ENCODE measurements at places on chromosomes 16 and 17.

DNA sequence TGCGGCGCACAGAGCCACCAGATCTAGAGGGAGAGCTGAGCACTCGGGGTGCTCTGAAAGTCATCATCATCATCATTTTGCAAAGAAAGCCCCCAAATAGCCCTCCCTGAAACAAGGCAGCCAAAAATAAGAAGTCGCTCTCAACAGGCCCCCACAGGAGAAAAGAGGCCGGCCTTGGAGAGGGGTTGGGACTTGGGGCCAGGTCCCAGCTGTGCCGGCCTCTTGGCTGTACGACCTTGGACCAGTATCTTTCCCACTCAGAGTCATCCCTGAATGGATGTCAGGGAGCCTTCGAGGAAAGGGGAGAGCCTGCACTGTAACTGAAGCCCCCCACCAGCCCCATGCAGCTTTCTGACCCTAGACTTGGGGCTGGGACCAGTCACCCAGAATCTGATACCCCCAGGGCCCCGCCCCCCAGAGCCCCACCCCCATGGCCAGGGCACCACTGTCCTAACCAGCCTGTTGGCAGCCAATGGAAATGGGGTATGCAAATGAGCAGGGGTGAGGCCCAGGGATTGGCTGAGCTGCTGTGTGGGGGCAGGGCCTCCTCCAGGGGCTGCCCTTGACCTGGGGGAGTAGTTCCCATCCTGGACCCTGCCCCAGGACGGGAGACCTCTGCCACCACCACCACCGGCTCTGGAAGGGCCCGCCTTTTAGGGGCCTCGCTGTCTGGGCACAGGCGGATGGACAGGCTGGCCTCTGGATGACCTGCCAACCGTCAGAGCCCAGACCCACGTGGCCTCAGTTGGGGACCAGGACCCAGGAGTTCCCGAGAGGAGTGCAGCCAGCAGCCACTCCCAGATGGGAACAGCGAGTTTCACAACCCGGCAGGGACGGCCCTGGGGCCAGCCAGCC lies 15.4 kb downstream of the ZFPM1 start:
- DNase-seq = no peak

- DNase-seq = no peak
These were observed 45.9 kb downstream of the KANSL1 start for GRCh38 chr17:46147296-46147695.

- DNase-seq = no peak
These were observed 81.5 kb downstream of the VPS53 start for GRCh38 chr17:633133-633532.

- no peak for DNase-seq
These were observed 2.2 kb downstream of the RAB40B start for GRCh38 chr17:82696259-82696658.

DNA sequence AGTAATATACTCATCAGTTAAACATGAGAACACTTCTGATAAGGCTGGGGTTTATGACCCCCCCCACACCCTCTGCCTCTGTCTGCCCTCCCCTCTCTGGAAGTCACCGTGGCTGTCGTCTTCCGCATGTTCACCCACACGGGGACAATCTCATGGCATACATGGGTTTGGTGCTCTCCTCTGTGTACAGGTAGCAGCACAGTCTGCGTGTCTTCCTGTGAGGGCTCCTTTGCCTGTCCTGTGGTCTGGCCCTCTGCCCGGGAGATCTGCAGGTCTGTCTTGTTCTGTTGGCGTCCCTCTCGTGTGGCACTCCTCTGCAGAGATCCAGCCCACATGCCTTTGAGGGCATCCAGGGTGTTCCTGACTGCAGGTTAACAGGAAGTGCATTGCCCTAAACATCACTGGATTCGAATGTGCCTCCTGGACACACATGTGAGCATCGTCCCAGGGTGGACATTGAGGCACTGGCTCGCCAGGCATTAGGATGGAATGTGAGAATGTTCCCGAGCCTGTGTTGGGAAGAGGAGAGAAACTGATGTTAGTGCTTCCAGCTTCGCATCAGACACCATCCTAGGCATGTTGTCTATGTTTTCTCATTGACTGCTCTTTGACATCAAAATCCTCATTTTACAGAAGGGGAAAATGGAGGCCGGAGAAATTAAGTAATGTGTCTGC lies 54.5 kb downstream of the NKD1 start:
- DNase-seq = no peak

- DNase-seq = no peak
These were observed 436.8 kb downstream of the CA10 start for GRCh38 chr17:51721730-51722129.

DNA sequence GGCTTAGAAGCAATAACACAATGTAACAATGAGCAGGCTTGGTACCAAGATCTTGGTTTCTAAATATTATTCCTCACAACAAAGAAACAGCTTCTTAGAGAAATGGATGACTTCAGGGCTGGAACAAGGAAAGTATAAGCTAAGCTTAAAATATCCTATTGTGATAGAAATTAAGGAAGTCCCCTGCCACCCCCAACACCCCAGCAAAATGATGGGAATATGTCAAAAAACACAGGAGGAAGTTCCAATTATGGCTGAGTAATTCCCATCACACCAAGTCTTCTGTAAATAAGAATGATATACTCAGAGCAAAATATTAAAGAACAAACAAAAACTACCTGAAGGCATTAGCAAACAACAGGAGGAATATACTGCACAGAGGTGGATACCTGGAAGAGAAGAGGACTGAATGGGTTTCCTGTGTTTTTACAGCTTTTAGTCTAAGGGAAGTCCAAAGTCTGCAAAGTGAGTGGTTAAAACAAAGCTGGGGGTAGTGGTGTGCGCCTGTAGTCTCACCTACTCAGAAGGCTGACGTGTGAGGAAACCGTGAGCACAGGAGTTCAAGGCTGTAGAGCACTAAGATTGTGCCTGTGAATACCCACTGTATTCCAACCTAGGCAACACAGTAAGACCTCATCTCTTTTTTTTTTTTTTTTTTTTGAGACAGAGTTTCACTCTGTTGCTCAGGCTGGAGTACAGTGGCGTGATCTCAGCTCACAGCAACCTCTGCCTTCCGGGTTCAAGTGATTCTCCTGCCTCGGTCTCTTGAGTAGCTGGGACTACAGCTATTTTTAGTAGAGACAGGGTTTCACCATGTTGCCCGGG lies 17.1 kb upstream of the ATP6V0A1 start:
- peak; percentile 72 for DNase-seq

- DNase-seq = no peak
These were observed at the start of gene GRB7 for GRCh38 chr17:39737760-39738567. Gene GRB7, plus strand, starts transcription at chr17:39737938. Its CDS starts 4,364 bp downstream, at chr17:39742302.

GRCh38 chr17:64781810-64782555 lies 119.9 kb upstream of the SMURF2 start:
- no peak for DNase-seq

DNA sequence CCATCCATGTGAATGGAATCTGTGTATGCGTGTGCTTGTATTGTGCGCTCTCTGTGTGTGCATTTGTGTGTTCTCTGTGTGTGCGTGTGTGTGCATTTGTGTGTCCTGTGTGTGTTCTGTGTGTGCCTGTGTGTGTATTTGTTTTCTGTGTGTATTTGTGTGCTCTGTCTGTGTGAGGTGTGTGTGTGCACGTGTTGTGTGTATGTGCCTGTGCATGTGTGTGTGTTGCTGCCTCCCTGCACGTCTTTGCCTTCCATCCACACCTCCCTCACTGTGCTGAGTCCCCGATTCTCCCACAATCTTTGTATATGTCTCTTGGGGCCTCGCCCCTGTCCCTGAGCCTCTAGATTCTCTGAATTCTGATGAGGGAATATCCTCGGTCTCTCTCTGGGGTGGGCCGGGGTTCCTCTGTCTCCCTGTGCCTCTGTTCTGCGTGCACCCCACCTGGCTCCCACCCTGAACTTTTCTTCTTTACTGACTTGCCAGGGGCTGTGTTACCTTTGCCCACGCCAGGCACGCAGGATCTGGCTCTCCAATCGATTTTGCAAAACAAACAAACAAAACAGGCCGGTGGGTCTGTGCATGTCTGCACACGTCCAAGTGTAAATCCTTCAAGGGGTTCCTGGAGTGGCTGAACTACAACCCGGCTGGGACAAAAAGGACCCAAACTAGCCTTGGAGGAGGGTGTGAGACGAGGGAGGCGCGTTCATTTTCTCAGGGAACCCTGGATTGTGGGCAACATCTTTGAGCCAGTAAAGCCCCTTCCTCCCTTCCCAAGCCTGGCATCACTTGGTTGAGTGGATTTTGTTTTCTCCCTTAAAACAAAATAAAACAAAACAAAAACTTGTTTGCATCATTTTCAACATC lies 8.1 kb upstream of the FOXF1 start:
- DNase-seq = no peak

- no peak for DNase-seq
These were observed 299.8 kb downstream of the CNTNAP4 start for GRCh38 chr16:76577003-76577402.

GRCh38 chr16:24013864-24014645 lies 178.3 kb downstream of the PRKCB start:
- DNase-seq = peak; percentile 95

DNA sequence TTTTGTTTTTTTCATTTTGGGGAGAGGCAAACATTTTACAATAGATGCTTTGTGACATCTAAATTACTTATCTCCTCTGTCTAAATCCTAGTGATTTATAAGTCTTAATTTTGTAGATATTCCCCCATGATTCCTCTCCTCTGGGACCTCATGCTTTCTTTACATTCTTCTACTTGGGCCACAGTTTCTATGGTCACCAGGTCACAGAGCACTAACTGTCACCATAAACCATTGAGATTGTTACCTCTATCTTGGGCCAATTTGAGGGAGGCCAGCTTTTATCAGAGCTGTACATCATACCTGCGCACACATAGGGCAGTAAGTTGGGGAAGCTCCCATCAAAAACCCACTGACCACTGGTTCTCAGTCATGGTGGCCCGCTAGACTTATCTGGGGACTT lies 582.1 kb upstream of the SALL1 start:
- no peak for DNase-seq

GRCh38 chr17:50188531-50188920 lies 12.9 kb downstream of the COL1A1 start:
- no peak for DNase-seq

GRCh38 chr16:17769065-17769464 lies 298.3 kb upstream of the XYLT1 start:
- DNase-seq = no peak

DNA sequence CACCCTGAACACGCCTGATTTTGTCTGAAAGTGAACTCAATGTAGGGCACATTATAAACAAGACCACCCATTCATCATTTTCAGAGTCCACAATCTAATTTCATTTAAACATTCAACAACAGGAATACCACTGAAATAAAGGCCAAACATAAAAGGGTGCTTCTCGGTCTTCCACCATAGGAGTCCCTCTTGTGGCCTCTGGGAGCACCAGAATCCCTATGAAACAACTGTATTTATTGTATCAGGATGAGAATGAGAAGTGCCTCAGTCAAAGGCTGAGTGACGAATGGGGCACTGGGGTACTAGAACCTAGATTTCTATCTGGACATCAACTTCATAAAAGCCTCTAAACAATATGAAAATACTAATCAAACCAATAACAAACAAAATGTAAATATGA lies 40.4 kb downstream of the NXPH3 start:
- no peak for DNase-seq

- DNase-seq = no peak
These were observed 32.3 kb downstream of the DDX19A start for GRCh38 chr16:70378869-70379493.

- no peak for DNase-seq
These were observed 66.3 kb upstream of the NACA2 start for GRCh38 chr17:61657338-61657737.

- DNase-seq = no peak
These were observed 55.9 kb upstream of the MGAT5B start for GRCh38 chr17:76812263-76812662.

DNA sequence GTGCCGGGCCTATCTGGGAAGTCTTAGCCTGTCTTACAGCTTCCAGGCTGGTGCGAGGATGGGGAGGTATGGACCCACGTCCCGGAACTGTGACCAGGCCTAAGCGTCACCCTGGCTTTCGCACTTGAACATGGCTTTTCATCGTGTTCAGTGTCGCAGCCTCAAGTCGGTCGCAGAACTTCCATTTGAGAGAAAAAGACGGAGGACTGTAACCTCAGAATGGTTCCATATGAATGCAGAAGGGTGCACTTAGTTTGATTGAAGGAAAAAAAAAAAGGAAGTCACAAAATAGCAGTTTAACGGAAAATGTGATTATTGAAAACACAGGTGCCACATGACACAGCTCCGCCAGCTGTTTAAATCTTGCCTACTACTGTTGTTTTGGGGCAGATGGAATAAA lies 30.2 kb upstream of the JPT2 start:
- no peak for DNase-seq

GRCh38 chr16:53695070-53695469 lies 8.6 kb downstream of the RPGRIP1L start:
- DNase-seq = no peak

DNA sequence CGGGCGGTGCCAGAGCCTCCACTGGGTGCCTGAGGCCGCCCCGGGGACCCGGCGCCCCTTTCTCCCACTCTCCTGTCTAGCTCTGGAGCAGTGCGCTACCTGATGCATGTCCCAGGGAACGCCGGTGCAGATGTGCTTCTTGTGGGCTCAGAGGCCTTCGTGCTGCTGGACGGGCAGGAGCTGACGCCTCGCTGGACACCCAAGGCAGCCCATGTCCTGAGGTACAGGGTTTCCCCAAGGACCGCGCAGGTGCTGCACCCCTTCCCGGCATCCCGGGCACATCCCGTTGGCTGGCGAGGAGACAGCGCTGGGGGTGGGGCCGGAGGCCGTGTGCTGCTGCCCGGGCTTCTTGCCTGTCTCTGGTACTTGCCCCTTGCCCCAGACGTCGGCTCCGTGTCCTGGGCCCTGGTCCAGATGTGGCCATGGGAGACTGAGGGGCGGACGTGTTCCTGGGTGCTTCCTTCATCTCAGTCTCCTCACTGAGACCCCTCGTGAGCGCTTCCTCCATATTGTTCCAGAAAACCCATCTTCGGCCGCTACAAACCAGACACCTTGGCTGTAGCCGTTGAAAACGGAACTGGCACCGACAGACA lies 12.5 kb downstream of the RGS11 start:
- DNase-seq = no peak

- DNase-seq = no peak
These were observed 19.9 kb upstream of the MMD start for GRCh38 chr17:55441544-55441943.

DNA sequence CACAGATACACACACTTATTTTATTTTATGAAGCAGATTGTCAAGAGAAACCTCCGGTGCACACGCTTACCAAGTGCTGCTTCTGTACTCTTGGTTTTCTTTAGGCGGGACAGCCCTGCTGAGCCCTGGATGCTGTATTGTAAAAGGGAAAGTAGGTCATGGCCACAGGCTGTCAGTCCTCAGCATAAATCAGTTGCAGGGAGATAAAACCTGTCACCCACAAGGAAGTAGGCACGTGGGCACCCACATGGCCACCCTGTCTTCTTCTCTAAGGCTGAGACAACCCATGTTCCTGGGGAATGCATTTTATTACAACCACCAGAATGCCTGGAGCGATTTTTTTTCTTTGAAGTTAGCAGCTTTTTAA lies 59.3 kb downstream of the ASIC2 start:
- no peak for DNase-seq
